Stimulated activated CD4-positive, alpha-beta T cell treated with anti-CD3 and anti-CD28 coated beads, Interleukin-4, amount 100 ng/mL, for 1 hour (primary cell): ENCODE measurements at places on chromosomes 11 and 22.

GRCh38 chr11:46285173-46285572, 7.7 kb downstream of the CREB3L1 start:
- no peak for DNase-seq

GRCh38 chr11:83601914-83602527, 315.9 kb upstream of the CCDC90B start:
- no peak for DNase-seq

GRCh38 chr11:82494988-82495432, 238.7 kb downstream of the FAM181B start:
- DNase-seq, result no peak

- no peak for DNase-seq
Measured at GRCh38 chr11:78615724-78616123, 41.1 kb upstream of the NARS2 start.

- DNase-seq, result no peak
Measured at GRCh38 chr11:108562746-108563581, 30.6 kb downstream of the EXPH5 start.

DNA sequence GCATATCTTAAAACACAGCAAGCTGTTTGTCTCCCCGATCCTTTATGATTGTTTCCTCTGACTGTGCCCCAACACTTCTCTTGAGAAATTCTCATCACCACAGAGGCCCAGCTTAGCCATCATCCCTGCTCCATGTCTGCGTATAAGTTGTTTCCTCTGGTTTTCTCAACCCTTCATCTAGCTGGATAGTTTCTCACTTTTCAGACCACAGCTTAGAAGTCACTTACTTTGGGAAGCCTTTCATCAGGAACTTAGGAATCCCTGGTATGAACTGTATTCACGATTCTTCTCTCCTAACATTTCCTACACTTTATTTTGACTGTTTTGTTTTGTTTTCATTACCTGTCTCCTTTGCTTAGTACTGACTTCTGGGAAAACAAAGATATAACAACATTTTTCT, 295.2 kb downstream of the GUCY1A2 start:
- DNase-seq, result no peak

- DNase-seq, result no peak
Measured at GRCh38 chr22:22410121-22410520, 98.4 kb downstream of the ZNF280B start.

- DNase-seq, result no peak
Measured at GRCh38 chr11:18536209-18536608, 9.5 kb upstream of the TSG101 start.

- no peak for DNase-seq
Measured at GRCh38 chr11:115496892-115497291, 7.3 kb downstream of the CADM1 start.

DNA sequence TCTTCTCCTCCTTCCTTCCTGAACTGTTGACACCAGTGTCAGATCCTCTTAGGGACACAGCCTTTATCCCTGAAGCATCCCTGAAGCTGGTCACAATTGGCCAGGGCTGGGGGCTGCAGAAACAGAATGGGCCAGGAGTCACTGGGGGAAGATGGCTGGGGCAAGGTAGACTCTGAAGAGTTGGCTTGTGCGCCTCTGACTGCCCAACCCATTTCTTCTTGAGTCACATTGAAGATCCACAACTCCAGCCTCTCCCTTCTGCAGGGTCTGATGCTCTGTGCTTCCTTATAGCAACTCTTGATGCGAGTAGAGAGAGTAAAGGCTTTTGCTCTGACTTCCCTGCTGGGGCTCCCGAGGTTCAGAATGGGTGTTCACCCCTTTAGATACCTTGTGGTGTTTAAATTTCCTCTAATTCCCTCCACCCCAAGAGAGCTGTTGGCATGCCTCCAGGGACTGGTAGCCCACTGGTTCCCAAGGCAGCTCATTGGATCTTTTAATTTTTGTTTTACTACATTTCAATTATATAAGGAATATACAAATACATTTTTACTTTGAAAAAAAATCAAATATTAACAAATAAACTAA, 13.4 kb downstream of the PRDM11 start:
- DNase-seq, result no peak

DNA sequence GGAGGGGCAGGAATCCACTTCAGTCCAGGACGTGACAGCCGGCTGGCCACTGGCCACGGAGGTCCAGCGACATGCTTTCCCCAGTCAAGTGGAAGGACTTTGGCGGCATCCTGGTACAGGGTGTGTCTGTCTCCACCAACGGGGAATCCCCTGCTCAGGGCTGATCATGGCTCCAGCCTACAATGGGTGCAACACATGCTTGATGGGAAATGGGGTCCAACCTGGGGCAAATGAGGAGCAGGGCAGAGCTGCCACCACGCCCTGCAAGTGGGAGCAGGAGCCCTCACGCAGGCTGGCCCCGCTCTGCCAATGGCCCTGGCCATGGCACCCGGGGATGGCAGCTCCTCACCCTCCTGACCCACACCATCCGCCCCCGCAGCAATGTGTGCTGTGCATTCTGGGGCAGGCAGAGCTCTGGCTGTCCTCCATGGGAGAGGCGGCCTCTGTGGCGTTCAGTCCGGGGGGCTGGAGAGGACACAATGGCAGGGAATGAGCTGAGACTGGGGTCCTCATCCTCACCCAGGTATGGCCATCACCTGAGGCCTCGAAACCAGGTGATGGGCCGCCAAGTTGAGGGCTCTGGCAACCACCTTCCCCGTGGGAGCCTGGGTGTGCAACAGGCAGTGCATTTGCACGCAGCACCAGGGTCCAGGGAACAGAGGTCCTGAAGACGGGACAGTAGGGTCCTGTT, 5.8 kb upstream of the SEPTIN5 start:
- DNase-seq, result no peak

GRCh38 chr11:116343270-116343669, 429.5 kb downstream of the BUD13 start:
- no peak for DNase-seq

DNA sequence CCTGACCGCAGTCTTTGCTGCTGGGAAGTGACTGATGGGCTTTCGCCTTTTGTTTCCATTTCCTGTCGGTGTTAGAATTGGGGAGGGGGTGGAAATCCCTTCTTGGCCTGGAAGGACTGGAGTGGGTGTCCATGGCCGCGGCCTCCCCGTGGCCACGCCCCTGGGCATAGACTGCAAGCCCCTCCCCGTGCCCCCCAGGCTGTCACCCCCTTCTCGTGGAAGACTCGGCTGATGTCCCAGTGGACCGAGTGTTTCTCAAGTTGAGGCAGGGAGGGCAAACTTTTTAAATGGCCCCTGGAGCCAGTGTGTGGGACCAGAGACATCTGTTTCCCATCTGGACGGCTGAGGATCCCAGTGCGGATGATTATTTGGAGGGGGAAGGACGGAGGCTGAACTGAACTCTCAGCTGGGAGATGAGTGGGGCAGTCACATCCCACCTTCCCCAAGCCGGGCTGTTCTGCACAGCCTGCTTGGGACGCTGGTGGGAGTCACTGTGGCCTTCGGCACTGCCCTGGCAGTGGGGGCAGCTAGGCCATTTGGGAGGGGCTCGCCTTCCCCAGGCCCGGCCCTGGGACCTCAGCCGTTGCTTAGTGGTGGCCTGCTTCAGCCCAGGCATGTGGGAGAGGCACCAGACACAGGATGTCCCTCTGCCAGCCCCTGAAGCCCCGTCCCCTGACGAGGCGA, 1.6 kb downstream of the CD81 start:
- no peak for DNase-seq

DNA sequence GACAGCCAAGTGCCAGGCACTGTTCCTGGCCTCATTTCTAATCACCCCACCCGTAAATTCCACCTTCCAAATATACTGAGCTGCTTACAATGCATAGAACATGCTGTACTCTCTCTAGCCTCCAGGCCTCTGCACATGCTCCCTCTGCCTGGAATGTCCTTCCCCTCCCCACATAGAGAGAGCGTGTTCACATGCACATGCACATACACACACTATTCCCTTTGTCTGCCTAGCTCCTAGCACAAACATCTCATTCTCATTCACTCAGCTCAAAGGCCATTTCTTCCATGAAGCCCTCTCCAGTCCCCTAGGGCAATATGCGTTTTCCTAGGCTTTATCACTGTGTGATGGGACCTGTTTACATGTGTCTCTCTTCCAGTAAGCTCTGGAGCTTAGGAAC, 144.6 kb downstream of the WT1 start:
- DNase-seq, result no peak

- no peak for DNase-seq
Measured at GRCh38 chr11:126748100-126748791, 252.3 kb downstream of the KIRREL3 start.

DNA sequence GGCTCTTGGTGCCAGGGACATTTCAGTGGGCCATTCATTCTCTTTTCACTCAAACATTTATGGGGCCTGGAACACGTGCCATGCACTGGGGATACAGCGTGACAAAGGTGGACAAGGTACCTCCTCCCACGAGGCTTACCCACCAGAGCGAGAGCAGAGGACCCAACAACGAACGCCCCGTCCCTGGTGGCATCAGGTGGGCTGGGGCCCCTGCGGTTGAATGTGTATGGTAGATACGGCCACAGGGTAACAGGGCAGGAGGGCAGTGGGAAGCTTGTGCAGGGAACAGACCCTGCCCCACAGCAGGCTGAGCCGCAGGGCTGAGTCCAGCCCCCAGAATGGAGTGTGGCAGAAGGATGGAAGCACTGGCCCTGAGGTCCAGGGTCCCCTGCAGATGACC, 81.1 kb downstream of the LRRC32 start:
- no peak for DNase-seq

DNA sequence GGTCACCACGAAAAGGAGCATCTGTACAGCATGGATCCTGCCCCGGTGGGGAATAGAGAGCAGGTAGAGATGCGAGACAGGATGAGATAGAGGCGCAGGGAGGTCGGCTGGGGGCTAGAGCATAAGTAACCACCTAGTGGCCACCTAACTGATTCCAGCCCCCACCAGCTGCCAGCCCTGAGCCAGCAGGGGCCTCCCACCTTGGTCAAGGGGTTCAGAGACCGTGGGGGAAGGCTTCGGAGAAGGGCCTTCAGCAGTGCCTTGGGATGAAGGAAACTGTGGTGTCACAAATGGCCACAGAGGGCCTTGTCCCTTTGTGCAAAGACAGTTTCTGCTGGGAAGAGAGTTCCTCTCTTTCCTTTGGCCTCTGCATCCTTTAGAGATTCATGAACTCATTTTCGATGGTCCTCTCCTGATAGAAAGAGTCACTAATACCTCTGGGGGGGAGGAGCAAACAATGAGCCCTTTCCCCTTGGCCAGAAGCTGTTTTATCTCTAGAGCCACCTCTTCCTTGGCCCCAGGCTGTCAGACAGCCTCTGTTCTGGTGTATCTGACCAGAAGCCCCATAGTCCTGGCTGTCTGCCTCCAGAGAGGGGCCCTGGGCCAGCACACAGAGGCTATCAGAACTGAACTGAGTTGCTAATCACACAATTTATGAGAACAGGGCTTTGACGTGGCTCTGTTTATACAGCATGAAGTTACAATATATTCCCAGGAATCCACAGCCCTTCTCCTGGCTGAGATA, 146.0 kb downstream of the PARVA start:
- DNase-seq, result no peak

GRCh38 chr11:122273476-122274191, 157.6 kb upstream of the BLID start:
- DNase-seq, result no peak

DNA sequence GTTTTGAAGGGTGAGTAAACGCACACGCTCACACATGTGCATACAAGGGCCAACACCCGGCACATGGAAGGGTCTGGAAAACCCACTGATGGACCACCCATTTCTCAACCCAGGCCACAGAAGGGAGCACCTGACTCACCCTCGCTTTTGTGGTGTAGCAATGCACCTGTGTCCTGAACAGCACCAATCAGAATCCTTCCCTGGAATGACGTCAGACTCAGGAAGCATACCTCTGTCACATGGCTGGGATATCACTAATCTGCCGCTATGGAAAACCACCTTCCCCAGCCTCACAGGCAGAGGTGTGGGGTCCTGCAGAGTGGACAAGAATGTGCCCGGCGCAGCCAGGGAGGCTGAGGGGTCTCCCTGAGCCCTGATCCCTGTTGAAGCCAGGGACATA, 9.0 kb upstream of the OSM start:
- no peak for DNase-seq
